ENCODE measurements at places on chromosomes 2 and 18. TPM values are rescaled to one million over a fixed set of nuclear protein-coding genes. Genes with fewer than 3 reads are reported as not detected.
A peak's percentile ranks its signal among the peaks of the same experiment; 100 is the strongest.

Gene HOXD12
- total RNA-seq, result not detected

Gene TRMT61B
- 18.0 TPM for total RNA-seq

Gene SERPINB12
- not detected for total RNA-seq

- DNase-seq, result no peak
- H3K4me1 ChIP-seq, result no peaks in the 10 kb centered on the region
- no peaks in the 10 kb centered on the region for H3K27me3 ChIP-seq
These were observed 50.2 kb downstream of the DAW1 start for GRCh38 chr2:227921648-227922047.

GRCh38 chr2:46446871-46447568 lies 32.3 kb upstream of the TMEM247 start:
- no peak overlapping the region for H3K27ac ChIP-seq
- H3K36me3 ChIP-seq, result no peaks in the 10 kb centered on the region
- H3K4me3 ChIP-seq, result no peak overlapping the region
- H3K4me1 ChIP-seq, result no peaks in the 10 kb centered on the region

DNA sequence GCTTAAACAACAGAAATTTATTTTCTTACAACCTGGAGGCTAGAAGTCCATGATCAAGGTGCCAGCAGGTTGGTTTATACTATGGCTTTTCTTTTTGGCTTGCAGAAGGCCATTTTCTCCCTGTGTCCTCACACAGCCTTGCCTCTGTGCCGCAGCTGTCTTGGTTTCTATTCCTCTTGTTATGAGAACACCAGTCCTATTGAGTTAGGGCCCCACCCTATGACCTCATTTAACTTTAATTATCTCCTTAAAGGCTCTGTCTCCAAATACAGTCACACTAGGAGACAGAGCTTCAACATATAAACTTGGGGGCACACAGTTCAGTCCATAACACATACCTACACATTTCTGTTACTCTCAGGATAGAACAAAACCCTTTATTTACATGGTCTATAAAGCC lies 17.3 kb upstream of the RHOB start:
- H3K4me3 ChIP-seq, result peak overlapping the region; percentile 20
- H3K4me1 ChIP-seq, result peaks cover 55% of the 10 kb centered on the region
- no peaks in the 10 kb centered on the region for H3K27me3 ChIP-seq
- H3K27ac ChIP-seq, result peak overlapping the region; percentile 71
- H3K36me3 ChIP-seq, result no peaks in the 10 kb centered on the region
- DNase-seq, result no peak

- H3K4me1 ChIP-seq, result peaks cover 4% of the 10 kb centered on the region
- no peak overlapping the region for H3K27ac ChIP-seq
- no peaks in the 10 kb centered on the region for H3K27me3 ChIP-seq
- no peaks in the 10 kb centered on the region for H3K36me3 ChIP-seq
These were observed 415.3 kb downstream of the ZNF521 start for GRCh38 chr18:24936691-24937090.

GRCh38 chr2:136250131-136250530 lies 132.2 kb upstream of the CXCR4 start:
- H3K4me1 ChIP-seq, result peaks cover 73% of the 10 kb centered on the region
- H3K27ac ChIP-seq, result no peak overlapping the region
- DNase-seq, result no peak
- H3K4me3 ChIP-seq, result no peak overlapping the region

DNA sequence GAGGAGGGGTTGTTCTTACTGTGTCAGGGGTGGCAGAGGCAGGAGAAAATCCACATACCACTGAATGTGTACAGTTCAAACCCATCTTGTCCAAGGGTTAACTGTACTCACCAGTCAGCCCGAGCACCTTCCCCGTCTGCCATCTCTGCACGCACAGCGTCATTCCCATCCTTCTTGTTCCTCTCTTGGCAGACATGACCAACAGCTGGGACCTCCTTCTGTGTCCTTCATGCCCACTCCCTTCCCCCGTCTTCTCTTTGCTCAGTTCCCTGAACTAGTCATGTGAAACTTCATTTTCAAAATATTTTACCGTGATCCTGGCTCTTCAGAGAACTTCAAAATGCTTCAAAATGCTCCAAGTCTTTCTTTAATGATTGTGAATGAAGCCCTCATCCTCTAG lies 92.0 kb downstream of the FARSB start:
- no peak overlapping the region for H3K4me3 ChIP-seq
- peaks cover 26% of the 10 kb centered on the region for H3K36me3 ChIP-seq
- H3K27ac ChIP-seq, result no peak overlapping the region
